ENCODE measurements at places on chromosomes 5 and 9.

GRCh38 chr9:80094176-80094771 lies 522.5 kb downstream of the TLE4 start:
- DNase-seq, result no peak

- DNase-seq, result no peak
Measured at GRCh38 chr5:61735531-61735930, 403.5 kb downstream of the ZSWIM6 start.

DNA sequence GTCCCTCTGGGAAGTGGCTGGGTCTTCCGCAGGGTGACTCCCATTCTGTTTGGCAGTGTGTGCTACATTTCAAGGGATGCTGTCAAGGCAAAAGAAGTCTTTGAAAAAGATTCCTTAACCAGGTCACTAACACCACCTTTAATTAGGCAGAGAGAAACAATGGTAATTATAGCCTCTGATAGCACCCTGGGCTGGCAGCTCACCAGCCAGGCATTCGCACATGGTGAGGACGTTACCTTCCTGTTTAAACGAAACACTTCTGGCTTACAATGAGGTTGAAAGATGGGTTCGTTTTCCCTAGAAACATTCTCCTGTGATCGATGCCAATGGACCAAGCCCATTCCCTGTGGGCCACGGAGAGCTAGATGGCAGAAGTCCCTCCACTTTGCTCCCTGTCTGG lies 230.1 kb upstream of the PANK3 start:
- DNase-seq, result no peak

GRCh38 chr9:120916588-120916987 lies 10.0 kb downstream of the TRAF1 start:
- no peak for DNase-seq

DNA sequence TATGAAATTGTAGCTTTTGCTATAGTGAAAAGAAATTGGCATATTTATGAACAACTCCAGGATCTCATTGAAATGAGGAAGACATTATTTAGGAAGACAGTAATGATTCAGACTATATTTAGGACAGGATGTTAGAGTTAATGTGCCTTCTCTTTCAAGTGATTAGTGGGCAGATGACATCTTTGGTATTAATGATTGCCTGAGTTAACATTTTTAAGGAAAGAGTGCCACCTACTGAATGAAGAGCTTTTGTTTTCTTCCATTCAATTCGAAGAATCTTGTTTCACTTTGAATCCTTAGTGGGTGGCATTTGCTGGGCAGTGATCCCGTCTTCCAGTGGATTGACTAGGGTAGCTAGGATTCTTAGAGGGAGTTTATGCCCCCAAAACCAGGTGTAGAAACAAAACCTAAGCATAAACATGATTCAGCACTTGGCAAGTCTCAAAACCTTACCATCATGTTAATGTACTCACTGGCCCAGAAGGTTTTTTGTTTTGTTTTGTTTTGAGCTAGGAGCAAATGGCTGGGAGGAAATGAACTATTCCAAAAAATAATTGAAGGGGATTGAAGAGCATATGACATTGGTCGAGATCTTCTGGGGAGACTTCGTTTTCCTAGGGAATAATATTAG lies 23.2 kb downstream of the MAP3K1 start:
- peak; percentile 26 for DNase-seq

- no peak for DNase-seq
Measured at GRCh38 chr5:137822158-137822764, 45.4 kb upstream of the MYOT start.

DNA sequence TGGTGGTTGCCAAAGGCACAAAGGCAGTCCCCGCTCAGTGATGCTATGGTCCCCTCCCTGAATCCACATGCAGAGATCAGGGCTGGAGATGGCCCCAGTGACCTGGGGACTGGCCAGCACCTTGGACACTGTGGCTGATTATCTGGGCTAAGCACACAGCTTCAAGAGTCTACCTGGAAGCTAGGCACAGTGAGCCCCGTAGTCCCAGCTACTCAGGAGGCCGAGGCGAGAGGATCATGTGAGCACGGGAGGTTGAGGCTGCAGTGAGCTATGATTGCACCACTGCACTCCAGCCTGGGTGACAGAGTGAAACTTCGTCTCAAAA lies 8.3 kb upstream of the SCGB3A1 start:
- DNase-seq, result no peak

- DNase-seq, result no peak
Measured at GRCh38 chr5:1089621-1090040, 22.2 kb downstream of the SLC12A7 start.

DNA sequence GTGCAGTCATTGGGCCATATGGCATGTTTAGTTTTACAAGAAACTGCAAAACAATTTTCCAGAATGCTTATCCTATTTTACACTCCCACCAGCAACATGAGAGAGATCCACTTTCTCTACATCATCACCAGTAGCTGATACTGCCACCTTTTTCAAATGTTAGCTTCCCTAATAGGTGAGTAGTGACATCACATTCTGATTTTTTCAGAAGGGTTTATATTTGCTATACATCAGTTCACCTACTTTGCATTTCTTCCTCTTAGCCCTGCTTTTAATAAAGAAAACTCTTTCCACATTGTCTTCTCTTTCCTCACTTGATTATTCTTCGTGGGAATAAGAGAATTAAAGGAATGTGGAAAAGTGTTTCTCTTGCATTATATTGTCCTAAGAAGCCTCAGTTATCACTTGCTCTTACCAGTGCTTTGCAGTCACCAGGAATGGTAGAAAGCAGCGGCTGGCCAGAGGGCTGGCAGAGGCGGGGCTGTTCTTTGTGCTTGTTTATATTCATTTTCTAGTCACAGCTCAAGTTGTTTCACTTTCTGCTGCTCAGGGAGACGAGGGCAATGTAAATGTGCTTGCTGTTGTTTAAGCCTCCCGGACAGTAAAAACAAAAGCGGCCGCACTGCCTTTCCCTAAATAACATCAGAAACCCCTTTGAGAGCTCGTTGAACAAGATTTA lies 164.8 kb downstream of the HSD17B3 start:
- DNase-seq, result no peak

GRCh38 chr5:139027150-139027549 lies 152.0 kb upstream of the LRRTM2 start:
- no peak for DNase-seq
